ENCODE measurements at places on chromosomes 2 and 18. TPM values are rescaled to one million over a fixed set of nuclear protein-coding genes. Genes with fewer than 3 reads are reported as not detected.

- H3K27ac ChIP-seq: no peak overlapping the region
- no peaks in the 10 kb centered on the region for H3K36me3 ChIP-seq
- no peak overlapping the region for H3K4me3 ChIP-seq
Observed at GRCh38 chr18:77004555-77005380, 127.8 kb downstream of the MBP start.

DNA sequence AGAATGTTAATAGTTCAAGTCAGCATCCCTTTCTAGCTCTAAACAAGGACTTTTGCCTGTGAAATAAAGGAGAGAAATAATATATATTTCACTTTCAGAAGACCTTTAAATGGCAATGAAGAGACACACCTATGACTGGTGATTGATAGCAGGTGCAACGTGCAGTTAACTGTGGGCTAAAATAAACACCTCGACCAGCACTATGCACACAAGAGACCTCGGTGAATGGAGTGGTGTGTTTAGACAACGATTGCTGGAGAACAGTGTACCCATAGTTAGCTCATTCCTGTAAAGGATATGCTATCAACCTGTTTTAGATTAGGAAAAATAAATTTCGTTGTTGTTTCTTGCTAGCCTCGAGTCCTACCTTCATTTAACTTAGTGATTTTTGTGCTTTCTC is 143.4 kb downstream of the NR4A2 start:
- H3K36me3 ChIP-seq: no peaks in the 10 kb centered on the region
- no peak for DNase-seq
- no peaks in the 10 kb centered on the region for H3K27me3 ChIP-seq
- no peak overlapping the region for H3K27ac ChIP-seq
- no peak overlapping the region for H3K4me3 ChIP-seq
- no peaks in the 10 kb centered on the region for H3K4me1 ChIP-seq

DNA sequence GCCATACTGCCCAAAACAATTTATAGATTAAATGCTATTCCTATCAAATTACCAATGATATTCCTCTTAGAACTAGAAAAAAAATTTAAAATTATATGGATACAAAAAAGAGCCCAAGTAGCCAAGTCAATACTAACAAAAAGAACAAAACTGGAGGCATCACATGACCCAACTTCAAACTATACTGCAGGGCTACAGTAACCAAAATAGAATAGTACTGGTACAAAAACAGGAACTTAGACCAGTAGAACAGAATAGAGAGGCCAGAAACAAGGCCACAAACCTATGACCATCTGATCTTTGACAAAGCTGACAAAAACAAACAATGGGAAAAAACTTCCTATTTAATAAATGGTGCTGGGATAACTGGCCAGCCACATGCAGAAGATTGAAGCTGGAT is 86.1 kb upstream of the KYNU start:
- H3K27ac ChIP-seq: no peak overlapping the region
- no peak for DNase-seq
- H3K4me1 ChIP-seq: no peaks in the 10 kb centered on the region
- H3K4me3 ChIP-seq: no peak overlapping the region
- no peaks in the 10 kb centered on the region for H3K27me3 ChIP-seq
- no peaks in the 10 kb centered on the region for H3K36me3 ChIP-seq

Gene DSG1
- total RNA-seq: not detected

Gene IL1RN
- not detected for total RNA-seq
